ENCODE measurements at places on chromosomes 1 and 21.
A peak's percentile ranks its signal among the peaks of the same experiment; 100 is the strongest.

DNA sequence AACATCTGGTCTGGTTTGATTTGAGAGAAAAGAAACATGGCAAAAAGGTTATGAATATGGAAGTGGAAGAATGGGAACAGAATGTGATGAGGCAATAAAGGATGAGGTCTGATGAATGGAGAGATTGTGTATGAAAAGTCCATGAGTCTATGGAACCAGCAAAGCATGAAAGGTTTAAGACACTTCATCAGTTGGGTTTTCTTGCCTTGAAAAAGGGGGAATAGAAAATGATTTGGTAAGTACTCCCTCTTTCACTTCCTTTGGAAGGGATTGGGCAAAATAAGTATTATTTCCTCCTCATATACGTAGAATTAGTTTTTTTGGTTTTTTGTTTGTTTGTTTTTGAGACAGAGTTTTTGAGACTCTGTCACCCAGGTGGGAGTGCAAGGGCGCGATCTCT, 155.8 kb downstream of the TRIM33 start:
- DNase-seq: no peak

DNA sequence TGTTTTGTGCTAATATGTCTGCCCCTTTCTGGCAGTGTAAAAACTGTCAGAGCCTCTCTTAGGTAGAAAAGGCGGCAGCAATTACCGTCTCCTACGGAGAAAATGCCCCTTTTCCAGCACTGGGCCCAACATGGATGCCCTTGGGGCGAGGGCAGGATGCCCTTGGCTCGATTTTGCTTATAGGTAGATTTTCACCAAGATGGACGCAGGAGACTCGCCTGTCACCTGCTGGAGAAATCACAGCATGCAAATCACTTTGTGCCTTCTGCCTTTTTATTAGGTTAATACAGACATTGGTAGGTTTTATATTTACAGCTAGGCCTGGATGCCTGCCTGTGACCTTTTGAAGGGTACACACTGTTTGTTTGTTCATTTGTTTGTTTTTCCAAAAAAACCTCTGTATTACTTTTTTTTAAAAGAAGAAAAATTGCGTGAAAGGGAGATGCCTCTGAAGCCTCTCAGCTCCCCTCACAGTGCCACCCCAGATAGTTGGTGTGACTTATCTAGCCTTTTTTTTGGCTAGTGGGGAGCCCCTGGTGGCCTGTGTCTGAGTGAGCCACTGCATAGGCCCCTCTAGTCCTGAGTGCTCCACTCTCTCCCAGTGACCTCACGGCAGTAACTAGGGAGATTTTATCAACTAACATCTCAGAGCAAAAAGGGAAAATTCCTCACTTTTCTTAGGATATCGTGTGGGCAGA, 2.5 kb downstream of the ATP1B1 start:
- peak; percentile 78 for DNase-seq

DNA sequence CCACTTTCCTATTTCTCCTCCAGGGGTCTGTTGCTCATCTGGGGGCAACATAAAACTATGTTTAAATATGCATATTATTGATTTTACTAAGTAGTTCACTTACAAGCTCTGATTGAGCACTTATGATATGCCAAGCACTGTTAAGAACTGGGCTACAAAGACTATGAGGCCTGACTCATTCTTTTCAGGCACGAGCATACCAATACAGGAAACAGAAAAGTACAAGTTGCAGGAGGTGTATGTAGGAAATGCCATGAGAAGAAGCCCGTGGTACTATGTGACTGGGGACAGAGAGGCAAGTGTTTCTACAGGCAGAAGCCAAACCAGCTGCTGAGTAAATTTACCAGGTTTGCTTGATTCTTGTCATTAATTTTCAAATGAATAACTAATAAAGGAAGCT, 120.4 kb upstream of the PTGFR start:
- DNase-seq: no peak

DNA sequence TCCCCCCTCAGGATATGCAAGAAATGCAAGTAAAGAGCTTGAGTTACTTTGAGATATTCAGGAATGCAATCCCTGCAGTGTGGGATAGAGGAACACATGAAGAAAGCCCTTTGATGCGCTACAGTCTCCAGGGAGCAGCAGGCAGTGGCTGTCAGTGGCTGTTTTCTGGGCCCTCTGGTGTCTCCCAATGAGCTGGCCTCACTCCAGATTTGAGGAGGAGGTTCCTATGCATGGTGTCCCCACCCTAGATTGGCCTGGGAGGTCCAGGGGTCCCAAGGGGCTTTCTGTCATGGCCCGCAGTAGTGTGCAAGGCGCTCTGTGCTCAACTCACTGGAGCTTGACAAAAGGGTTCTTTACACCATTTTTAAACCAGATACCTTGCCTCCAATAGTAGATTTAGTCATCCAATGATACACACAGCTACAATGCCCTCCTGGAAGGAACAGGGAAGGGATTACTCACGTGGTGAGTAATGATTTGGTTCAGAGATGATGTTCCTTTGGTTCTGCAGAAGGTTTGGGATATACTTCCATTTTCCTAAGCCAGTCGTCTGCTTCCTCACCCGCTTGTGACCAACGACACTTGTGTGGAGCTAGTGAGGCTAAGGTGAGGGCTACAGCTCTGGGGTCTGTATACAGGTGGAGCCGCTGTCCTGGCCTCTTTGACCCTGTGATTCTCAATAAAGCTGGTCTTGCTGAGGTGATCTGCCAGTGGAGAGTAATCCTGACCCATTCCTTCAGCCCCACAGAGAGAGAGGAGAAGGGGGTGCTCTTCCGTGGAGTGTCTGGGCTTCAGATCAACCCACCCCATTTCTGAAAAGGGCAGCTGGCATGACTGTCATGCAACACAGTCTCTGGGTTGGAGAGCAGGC, 6.6 kb downstream of the BATF3 start:
- no peak for DNase-seq

DNA sequence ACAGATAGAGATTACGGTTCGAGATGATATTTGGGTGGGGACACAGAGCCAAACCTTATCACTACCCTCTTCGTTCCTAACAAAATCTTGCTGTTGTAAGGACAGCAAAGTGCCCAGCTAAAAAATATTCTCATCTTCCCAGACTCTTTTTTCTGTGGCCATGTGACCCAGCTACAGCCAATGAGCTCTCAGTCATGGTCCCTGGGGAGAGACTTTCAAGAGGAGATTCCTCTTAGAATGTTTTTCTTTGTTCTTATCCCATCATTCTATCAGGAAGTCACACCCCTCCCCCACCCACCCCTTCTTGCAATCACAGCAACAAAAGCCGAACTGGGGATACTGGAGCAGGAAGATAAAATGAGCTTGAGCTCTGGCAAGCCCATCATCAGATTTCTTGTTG, 247.1 kb downstream of the CHRM3 start:
- DNase-seq: no peak

DNA sequence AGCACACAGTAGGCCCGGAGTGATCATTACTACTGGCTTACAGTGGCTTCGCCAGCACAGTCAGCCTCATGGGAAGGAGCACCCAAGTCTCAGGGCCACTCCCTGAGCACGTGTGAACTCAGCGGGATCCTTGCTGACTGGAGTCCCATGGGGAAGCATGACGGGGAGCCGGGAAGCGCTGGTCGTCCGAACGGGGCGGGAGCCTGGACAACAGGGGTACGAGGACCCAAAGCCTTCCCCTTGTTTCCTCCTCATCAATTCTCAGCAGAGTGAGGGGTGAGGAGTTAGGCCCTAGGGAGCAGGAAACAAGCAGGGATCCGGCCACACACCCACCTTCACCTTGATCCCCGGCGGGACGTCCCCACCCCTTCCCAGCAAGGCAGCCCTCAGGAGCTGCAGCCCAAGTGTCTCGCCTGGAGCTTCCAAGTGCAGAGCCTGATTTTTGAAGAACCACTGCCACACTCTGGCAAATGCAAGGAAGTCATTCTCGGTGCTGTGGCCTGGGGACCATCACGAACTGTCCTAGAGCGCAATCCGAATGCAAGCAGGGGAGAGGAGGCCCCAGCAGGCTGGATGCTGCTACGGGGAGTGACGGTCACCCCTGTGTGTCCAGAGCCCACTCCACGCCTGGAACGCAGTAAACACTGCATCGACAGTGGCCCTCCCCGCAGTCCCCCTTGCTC, 35.5 kb downstream of the TOMM20 start:
- peak; percentile 71 for DNase-seq

GRCh38 chr1:102099916-102100315, 103.2 kb upstream of the OLFM3 start:
- no peak for DNase-seq

DNA sequence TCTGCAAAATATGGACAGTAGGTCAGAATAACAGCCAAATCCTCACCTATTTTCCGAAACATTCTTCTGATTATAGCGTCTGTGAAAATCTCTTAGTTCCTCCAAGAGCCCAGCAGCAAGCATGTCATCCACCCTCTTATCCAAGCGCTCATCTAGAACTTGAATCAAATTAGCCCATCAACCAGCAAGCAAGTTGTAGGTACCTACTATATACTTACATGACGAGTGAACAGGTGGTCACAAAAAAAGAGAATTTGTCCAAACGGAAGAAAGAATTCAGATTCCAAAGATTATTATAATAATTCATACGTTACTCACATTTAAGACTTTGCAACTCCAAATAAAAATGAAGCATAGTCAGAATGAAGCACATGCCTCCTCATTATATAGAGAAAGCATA, 35.4 kb downstream of the TRIT1 start:
- DNase-seq: no peak

DNA sequence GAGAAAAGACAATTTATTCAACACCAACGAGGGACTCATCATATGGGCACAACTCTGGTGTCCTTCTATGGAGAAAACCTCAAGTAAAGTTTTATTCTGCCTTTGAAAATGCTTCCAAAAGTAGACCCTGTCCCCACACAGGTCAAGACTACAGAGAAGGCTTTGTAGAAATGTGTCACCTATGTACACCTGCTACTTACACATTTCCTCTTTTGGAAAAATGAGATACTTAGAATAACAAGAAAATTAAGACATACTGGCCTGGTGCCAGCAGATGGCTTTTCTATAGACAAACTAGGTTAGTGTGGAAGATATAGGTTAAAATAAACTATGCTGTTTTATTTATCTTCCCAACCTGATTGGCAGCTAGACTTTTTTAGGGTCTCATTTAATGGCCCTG, 13.6 kb downstream of the POGK start:
- DNase-seq: no peak

DNA sequence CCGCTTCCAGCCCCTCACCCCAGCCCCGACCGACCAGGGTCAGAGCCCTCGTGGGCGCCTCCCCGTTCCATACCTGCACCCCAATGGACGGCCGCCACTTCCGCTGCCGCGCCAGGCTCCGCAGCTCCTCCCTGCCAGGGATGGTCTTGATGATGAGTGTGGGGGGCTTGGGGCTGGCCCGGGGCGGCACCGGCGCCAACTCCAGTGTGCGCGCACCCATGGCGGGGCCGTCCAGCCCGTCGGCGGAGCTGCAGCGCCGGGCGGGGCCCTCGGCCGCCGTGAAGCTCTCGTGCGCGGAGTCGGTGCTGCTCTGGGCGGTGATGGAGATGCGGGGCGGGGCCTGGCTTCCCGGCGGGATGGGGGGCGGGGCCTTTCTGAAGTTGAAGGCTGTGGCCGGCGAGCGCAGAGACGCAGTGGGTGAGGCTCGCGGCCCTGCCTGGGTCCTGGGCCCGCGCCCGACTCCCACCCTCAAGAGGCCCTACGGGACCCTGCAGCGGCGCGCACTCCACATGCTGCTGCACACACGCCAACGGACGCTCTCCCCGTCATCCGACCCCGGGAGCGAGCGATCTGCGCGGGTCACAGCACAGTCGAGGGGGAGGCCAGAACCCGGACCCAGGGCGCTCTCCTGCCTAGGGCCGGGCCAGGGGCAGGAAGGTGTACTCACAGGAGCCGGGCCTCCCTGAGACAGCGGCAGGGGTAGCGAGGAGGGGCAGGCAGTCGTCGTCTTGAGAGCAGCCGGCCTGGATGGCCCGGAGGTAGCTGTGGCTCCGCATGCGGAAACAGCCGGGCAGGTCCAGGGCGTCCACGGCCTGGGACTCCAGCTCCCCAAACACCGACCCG, 26.1 kb upstream of the SMIM12 start:
- no peak for DNase-seq

DNA sequence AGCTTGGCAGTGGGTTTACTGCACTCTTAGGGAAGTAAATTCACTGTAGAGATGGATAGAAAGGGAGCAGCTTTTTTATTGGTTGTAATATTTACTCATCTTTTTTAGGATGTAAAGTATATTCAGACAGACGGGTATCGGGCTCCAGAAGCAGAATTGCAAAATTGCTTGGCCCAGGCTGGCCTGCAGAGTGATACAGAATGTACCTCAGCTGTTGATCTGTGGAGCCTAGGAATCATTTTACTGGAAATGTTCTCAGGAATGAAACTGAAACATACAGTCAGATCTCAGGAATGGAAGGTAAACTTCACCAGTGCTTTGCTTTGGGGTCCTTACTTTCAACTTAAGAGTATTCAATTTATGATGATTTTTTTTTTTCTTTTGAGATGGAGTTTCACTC, 3.2 kb downstream of the UHMK1 start:
- DNase-seq: no peak

- no peak for DNase-seq
Observed at GRCh38 chr1:3404301-3404700, 50.2 kb upstream of the ARHGEF16 start.
